ENCODE measurements at places on chromosomes 2 and 18.

- no peak for DNase-seq
These were observed 187.3 kb downstream of the RTP5 start for GRCh38 chr2:242056785-242057184.

DNA sequence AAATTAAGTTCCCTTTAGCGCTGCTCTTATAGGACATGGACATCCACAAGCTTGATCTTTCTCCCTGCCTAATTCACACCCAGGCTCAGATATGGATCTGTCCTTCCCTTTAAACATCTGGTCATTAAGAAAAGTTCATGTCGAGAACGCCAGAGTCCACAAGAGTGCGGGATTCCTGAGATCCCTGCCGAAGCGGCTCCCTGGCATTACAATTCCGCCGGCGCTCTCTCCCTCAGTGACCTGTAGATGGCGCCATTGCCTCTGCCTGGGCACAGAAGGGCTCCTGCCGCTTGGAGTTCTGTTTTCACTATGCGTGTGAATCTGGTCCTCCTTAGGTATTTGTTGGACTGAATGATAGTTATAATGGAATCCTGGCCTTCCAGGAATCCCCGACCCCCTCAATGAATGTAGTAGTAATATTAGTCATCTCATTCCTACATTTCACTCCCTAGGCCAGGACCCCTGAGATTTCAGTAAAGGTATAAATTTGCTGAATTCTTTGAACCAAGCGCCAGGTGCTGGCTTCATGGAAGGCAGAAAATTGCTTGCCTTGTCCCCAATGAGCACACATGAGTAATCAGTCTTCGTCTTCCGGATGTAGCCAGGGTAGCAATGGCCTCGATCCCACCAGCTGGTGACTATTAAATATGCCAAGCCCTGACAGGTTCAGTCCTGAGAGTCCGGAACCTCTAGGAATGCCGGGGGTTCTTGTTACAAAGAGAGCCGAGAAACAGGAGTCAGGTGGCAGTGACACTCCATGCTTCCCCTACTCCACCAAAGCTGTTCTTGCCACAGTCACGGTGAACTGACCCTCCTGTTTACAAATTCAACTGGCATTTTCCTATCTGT is 26.4 kb upstream of the CD207 start:
- DNase-seq, result peak; percentile 80

DNA sequence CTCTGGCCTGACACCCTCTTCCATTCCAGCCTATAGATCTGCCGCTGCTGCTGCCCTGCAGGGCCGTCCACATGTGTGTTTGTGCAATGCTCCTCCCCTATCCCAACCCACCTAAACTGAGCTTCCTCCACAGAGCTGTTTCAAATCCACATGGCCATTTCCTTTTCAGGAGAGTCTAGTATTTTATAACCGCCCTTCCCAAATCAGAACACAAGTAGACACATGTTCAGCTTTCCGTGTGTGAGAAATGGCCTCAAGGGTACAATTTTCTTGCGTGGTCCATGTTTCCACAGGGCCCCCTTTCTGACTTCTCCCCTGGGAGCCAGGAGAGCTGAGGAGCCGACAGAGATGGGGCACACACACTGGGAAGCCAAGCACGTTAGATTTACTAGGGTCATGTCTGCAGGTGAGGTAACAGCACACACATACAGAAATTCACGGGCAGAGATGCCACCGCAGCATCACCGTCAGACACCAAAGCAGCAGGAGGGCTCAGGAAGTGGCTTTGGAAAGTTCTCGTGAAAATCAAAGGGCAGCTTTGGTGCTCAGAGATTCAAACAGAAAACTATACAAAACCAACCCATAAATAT is 102.9 kb upstream of the TGFA start:
- no peak for DNase-seq

GRCh38 chr2:19072161-19072560 is 286.3 kb downstream of the OSR1 start:
- peak; percentile 49 for DNase-seq

DNA sequence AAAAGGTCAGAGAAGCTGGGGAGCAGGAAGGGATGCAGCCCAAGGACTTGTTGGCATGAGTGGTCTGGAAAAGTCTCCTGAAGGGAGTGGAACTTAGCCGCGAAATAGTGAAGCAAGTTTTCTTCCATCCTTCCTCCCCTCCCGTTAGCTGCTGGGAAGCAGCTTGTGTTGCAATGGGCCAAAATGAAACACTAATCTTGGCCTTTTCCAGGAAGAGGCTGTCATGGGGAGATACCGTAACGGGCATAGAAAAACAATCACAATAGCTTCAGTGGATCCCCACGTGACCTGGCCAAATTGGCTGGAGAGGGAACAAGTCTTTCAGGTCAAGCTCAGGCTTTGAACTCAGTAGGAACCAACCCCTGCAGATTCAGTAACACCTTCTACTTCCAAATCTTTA is 49.3 kb downstream of the SEMA4F start:
- DNase-seq, result no peak

GRCh38 chr2:154720651-154721050 is 22.2 kb downstream of the KCNJ3 start:
- no peak for DNase-seq

- no peak for DNase-seq
These were observed 34.2 kb downstream of the ASXL2 start for GRCh38 chr2:25844089-25844488.

- DNase-seq, result no peak
These were observed 129.7 kb upstream of the KCNH7 start for GRCh38 chr2:162968306-162968705.

DNA sequence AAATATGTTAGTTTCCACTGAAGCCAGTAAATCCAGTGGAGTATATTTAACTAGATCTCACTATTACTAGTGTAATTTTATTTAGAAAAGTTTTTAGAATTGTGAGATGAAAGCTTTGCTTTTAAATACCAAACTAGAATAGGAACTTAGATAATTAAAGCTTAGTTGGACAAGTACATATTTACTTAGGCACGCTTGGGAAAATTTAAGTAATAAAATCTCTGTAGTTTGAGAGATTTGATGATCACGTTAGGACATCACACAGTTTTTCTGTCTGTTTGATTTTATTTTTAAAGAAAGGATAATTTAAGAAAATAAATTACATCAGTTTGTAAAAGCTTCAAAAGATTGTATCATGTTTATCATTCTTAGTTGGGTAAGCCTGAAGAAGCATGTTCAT is 140.8 kb upstream of the IL1R2 start:
- DNase-seq, result no peak

- no peak for DNase-seq
These were observed 225.7 kb downstream of the GLI2 start for GRCh38 chr2:120961396-120961795.

All from erythroblast (primary cell).